ENCODE measurements at places on chromosomes 11 and 22.

DNA sequence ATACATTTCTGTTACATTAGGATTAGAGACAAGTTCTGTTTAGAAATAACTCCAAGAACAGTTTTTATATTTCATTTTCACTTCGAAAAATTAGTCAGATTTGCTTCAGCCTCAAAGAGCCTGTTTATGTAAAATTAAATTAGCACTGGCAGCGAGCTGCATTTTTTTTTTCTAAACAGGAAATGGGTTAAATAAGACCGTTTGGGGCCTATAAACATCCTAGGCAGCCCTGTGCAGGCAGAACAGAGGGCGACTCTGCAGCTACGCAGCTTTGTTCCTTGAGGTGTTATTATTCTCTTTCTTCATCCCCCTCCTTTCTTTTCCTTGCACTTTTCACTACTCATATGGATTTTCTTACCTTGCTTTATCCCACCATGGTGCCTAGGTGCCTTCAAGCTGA lies 48.7 kb downstream of the CWC15 start:
- no peak for DNase-seq

GRCh38 chr22:31290494-31291471 lies 1.5 kb downstream of the PIK3IP1 start:
- peak; percentile 87 for DNase-seq

- DNase-seq = peak; percentile 22
Measured at GRCh38 chr11:105168457-105168856, 28.9 kb upstream of the CARD18 start.

DNA sequence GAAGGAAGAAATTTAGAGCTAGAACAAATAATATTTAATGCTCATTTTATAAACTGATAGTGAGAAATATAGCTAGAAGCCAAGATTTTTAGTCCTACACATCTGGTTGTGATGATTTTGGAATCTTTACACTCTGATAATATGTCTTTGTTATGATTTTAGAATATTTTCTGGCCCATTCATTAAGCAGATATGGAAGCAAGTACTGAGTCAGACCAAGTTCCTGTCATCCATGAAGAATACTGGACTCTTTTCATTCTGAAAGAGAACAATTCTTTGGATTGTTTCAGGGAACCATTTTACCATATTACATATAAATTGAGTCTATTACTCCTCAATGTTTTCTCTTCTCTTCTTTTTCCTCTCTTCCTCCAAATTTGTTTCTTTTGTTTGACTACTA lies 227.4 kb downstream of the TMEM135 start:
- DNase-seq = no peak

DNA sequence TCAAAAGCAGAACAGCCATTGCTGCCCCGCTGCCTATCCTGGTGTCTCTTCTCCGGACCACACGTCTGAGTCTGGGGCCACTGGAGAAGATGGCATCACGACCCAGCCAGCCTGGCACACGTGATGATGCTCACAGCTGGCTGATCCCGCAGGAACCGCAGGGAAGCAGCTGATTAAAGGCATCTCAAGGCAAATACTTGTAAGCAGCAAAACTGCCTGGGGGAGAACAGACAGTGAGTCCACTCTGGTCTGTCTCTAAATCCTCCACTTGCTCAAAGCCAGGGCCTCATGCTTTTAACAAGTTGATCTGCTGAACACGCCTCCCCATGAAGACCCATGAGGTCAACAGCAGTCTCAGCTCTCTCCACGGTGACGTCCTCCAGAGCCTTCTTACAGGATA lies 108.6 kb downstream of the BRD1 start:
- no peak for DNase-seq

GRCh38 chr11:89463266-89463780 lies 27.9 kb downstream of the NOX4 start:
- no peak for DNase-seq

DNA sequence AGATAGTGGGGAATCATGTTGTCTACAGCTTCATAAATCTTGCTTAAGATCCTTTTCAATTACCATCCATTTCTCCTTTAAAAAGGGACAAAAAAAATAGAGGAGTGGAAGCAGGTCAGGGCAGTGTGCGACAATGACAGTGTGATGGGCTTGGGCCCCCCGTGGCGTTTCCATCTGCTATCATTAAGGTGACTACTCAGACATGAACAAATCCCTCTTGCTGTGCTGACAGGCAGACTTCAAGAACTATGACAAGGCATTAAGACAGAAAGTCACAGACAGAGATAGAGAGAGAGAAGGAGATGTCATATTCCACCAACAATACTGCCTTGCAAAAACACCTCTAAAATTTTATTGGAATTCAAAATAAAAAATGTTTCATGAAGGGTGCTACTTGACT lies 263.2 kb downstream of the DCDC1 start:
- no peak for DNase-seq

DNA sequence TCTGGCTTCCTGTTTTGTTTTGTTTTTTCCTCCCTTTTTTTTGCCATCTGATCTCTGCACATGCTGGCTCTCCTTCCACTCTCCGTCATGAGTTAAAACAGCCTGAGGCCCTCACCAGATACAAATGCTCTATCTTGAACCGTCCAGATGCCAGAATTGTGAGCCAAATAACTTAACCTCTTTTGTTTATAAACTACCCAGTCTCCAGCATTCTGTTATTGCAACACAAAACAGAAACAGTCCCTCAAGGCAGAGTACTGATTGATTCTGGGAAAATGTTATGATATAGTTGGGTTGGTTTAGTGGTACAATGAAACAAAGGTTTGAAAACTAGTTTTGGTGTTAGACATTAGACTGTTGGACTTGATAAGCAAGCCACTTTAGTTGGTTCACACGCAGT lies 1390.0 kb upstream of the RAG2 start:
- DNase-seq = no peak

- no peak for DNase-seq
Measured at GRCh38 chr11:65489035-65489705, 9.7 kb upstream of the MALAT1 start.

- no peak for DNase-seq
Measured at GRCh38 chr22:35204807-35205775, 52.2 kb upstream of the HMGXB4 start.

DNA sequence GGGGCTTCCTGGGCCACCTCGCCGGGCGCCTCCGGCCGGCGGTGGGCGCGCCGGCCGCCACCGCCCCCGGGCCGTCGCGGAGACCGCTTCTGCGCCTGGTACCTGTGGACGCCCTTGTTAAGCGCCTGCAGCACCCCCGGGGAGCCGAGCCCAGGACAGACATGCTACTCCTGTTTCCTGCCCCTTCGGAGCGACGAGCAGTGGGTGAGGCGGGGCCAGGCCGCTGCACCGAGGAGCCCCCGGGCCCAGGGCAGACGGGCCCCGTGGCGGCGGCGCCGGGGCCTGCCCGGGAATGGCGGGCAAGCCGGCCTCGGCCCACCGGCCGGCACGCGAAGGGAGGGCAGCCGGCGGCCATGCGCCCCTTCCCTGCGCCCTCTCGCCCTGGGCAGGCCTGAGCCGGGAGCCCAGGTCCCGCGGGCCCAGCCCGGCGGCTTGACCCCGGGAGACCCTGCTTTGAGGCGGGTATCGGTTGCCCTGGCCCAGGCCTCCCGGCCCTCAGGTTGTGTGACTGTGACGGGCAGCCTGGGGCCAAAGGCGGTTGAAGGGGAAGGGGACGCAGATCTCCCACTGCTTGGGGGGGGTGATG lies 789 bp upstream of the KDM2A start:
- DNase-seq = no peak

DNA sequence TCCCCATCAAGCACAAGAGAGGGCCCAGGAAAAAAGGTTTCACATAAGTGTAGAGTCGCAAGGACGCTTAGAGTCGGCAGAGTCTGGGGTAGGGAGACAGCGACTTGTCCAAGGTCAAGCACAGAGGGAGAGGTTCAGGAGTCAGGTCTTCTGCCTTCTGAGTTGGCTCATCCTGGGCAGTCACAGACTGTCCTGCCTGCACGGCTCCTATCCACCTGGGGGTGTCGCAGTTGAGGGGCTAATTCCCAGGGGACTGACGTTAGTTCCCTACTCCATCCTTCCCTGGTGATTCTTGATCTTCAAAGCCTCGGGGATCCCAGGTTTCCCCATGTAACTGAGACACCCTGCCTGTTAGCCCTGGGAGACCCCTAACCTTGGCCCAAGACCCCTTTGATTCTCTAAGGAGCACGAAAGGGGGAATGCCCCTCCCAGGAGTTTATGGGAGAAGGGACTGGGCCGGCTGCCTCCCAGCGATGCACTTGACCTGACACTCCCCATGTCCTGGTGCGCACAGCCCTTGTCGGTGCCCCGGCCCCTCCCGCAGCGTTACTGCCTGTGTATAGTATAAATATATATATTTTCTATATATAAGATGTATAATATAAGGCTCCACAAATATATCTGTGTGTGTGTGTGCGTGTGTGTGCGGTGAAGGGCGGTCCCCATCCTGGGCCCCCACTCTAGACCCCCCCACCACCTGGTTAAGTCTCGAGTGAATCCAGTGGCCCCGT lies 14.7 kb upstream of the TAB1 start:
- DNase-seq = no peak

- DNase-seq = no peak
Measured at GRCh38 chr22:48785792-48786678, 1041.6 kb downstream of the BRD1 start.

DNA sequence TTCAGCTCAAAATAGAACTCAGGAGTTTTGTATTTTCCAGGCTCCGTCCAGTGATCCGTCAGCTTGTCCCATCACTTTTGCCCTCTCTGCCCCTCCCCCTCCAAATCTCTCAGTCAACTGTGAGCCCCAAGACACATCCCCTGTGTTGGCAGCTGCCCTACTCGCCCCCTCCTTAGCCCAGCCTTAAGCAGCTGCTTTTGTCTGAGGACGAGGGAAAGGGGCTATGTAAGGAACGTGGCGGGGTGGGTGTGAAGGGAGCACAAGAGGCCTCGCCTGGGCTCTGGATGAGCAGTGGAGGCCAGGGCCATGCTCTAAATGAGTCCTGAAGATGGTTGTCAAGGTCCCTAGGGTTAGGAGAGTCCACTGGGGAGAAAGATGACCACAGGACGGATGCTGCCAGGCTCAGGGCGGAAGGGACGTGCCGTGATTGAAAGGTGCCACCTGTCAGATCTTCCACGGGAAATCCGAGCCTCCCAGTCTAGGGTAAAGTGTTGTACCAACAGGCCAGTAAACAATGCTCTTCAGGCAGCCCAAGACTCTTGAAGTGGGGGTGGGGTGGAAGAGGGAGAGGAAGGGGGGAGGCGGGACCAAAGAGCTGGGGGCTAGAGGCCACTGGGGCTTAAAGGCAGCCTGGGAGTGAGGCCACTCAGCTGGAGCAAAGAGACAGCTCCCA lies at the start of gene SMTNL1:
SMTNL1 (plus strand) TSS at position 649 of the 673 bp plus-strand sequence. CDS start 5,048 bp downstream, outside the sequence.
- DNase-seq = no peak

- no peak for DNase-seq
Measured at GRCh38 chr11:67636962-67637361, 2.6 kb downstream of the TBX10 start.

GRCh38 chr22:46652081-46652846 lies 32.1 kb downstream of the GRAMD4 start:
- no peak for DNase-seq

DNA sequence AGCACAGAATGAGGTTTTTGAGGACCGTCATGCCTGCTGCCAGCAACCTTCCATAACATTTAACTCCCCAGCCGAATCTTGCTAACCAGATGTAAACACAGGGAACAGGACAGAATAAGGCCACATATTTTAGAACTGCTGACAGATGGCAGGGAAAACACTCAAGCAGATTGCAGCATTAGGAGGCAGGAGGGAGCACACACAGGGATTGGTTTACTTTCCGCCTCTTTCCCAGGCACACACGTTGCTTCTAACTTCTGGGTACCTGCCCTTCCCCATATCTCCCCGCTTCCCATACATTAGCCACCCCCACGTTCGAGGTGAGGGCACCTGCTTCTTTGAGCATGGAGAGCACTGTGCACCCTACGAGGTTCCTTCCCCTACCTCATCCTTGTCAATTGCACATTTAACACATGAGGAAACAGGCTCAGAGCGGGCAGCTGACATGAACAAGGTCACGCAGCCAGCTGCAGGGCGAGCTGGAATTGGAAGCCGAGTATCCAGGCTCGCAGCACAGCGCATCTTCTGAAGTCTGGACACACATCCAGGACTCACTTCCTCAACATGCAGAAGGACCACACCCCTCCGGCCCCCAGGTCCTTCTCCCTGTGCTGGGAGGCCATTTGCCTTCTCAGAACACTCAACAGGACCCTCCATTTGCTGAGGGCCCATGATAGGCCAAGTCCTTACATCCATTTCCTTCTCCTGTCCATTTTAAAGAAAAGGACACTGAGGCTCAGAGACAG lies 18.7 kb downstream of the ASPHD2 start:
- no peak for DNase-seq

- peak; percentile 54 for DNase-seq
Measured at GRCh38 chr11:65498042-65498726, 661 bp upstream of the MALAT1 start.

GRCh38 chr11:120462825-120463224 lies 48.7 kb upstream of the GRIK4 start:
- DNase-seq = no peak

- no peak for DNase-seq
Measured at GRCh38 chr11:69429716-69430491, 51.6 kb upstream of the LINC01488 start.

DNA sequence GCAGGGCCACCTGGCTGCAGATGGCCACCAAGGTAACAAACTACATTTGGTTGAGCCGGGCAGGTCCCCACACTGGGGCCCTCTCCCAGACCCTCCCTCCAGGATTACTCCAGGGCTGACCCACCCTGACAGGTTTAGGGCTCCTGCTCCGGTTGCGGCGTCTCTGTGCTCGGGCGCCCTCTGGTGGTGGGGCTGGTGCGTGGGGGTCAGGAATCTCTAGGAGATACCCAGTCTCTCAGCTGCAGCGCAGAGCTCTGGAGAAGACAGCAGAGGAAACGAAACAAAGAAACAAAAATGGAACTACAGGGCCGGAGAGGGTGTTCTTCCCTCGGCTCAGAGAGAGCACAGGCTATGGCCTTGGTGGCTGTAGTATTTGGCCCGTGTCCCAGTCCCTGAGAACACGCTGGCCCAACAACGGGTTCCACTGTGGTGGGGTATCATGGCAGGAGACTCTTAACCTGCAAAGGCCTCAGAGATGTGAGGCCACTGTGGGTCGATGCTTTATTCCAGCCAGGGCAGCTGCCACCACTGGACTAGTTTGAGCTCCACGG lies 2.4 kb downstream of the C11orf96 start:
- DNase-seq = peak; percentile 40

GRCh38 chr11:97685695-97686094 lies 1295.9 kb downstream of the JRKL start:
- no peak for DNase-seq

DNA sequence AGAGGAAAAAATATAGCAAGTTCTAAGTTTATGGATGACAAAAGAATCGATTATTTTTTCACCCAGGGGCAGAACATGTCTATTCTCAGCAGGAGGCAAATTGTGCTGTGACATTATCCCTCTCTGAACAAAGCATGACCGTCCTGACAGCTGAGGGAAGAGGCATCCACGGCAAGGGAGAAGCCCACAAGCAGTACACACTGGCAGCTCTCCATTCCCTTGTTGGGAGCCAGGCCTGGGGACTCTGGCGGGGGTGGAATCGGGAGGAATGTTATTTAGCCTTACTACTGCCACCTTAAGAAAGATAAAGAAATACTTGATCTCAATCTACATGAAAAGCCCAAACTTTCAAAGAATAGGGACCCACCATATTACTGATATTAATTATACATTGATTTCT lies 3.4 kb downstream of the KIRREL3 start:
- peak; percentile 37 for DNase-seq

- no peak for DNase-seq
Measured at GRCh38 chr22:49536571-49537131, 291.0 kb downstream of the BRD1 start.
